AG10803 (cell line): ENCODE measurements at places on chromosomes 13 and 19.

DNA sequence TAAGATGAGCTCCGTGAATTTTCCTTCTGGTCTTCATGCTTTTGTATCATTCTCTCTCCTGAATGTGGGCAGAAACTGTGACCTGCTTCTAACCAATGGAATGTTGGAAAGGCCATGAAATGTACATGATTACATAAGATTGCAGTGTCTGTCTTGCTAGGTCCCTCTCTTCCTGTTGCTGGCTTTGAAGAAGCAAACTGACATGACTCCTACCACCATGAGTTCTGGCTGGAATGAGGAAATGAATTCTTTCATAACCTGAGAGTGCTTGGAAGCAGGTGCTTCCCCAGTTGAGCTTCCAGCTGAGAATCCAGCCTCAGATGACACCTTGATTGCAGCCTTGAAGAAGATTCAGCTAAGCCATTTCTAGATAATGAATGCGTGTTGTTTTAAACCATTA is 275.0 kb upstream of the MIR17HG start:
- no peak for DNase-seq

DNA sequence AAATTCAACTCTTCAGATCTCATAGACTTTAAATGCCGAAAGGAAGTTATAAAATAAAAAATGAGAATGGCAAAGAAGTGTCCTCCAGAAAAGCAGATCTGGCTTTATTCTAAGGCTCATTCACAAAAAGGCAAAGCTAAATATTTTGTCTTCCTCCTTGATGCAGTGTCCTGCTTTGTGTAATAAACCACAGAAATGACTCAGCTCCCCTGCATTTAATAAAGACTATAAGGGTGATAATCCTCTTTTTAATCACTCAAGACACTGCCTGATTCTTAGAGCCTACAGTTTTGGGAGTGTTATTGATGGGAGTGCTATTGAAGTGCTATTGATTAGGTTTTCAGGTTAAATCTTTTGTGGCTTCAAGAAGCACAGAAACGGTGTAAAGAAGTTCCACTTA is 482.0 kb downstream of the PCDH20 start:
- no peak for DNase-seq

DNA sequence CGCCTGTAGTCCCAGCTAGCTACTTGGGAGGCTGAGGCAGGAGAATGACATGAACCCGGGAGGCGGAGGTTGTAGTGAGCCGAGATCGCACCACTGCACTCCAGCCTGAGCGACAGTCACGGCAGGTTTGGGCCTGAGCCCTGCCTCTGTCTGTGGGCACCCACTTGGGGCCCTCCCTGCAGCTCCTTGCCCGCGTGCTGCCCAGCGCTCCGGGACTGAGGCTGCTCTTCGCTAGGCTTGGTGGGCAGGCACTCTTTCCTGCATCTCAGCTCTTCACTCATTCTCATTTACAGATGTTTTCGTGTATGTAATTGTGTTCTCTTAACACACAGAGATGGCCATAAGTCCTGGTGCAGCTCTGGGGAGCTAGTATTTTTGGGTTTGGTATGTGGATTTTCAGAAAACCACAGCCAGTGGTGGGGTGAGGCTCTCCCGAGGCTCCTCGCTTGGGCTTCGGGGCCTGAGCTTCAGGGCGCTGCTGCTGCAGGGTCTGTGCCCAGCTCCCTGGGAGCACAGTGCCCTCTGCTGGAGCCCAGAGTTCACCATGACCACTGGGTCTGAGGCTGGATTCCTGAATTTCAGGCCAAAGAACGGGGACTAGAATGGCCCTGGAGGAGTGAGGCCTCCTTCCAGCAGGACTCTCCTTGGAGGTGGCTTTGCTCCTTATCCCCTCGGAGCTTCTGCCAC is 15.2 kb downstream of the UPF1 start:
- peak; percentile 88 for DNase-seq

- DNase-seq: peak; percentile 6
These were observed 24.6 kb downstream of the MPHOSPH8 start for GRCh38 chr13:19657872-19658591.

- peak; percentile 59 for DNase-seq
These were observed 5.3 kb upstream of the EPSTI1 start for GRCh38 chr13:42997381-42997780.
